ENCODE measurements at places on chromosomes 7 and 10. TPM values are rescaled to one million over a fixed set of nuclear protein-coding genes. Genes with fewer than 3 reads are reported as not detected.

DNA sequence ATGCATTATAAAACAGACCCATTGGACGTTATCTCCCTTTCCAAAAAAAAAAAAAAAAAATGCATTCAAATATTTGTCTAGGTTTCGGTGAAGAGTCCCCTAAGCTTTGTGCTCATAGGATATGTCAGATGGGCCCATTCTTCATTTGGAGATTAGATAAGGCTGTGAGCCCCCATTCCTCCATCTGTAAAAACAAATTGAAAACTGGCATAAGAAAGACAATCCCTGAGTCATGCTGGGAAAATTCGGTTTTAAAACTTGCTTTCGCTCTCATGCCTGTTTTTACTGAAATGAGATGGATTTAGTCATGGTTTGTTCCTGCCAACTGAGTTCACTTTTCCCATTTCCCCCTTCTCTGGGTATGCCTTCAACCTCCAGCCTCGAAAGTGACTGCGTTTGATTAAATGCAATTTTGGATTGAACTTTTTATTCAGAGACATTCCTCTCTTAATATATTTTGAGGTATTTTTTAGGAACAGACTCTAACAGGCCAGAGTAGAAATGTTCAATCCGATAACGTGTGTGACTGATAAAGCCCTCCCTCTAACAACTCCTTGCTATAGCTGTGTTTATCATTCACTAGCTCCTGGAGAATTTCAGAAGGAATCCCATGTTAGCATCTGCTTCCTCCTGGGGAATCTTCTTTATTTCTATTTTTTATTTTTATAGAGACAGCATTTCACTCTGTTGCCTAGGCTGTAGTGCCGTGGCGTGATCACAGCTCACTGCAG, 190.9 kb upstream of the LYZL2 start:
- DNase-seq = peak; percentile 49

The SPDYE11 gene
- not detected for total RNA-seq

The SPDYE5 gene
- 0.35 TPM for total RNA-seq

- DNase-seq = no peak
These were observed 10.4 kb upstream of the CLCN1 start for GRCh38 chr7:143305423-143306070.

- no peak for DNase-seq
These were observed 132.6 kb downstream of the DNAJB6 start for GRCh38 chr7:157469181-157470016.

The CHAT gene
- total RNA-seq = not detected

DNA sequence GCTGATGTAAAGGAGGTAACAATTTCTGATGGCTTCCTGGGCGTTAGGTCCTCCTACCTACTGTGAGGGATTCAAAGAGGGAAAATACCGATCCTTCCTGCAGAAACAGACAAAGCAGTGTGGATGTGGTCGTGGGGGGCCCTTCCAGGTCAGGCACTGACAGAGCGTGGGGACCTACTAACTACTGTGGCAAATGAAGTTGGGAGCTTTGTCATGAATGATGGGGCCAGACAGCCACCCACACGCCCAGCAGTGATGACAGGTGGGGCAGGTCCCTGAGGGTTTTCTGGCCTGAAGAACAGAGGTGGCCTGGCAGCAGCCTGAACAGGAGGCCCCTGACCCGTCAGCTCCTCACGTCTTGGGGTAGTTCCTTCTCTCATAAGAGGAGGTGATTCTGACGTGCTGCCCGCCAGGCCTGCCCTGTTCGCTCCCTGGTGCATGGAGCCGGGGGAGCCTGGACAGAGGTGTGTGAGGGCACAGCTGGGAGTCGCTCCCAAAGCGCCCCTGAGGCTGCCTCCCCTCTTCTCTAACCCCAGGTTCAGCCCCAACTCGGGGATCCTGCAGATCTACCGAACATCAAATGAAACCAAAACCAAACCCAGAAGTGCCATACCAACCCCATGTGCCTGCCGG, 4.2 kb downstream of the ATP6V0E2 start:
- DNase-seq = no peak

DNA sequence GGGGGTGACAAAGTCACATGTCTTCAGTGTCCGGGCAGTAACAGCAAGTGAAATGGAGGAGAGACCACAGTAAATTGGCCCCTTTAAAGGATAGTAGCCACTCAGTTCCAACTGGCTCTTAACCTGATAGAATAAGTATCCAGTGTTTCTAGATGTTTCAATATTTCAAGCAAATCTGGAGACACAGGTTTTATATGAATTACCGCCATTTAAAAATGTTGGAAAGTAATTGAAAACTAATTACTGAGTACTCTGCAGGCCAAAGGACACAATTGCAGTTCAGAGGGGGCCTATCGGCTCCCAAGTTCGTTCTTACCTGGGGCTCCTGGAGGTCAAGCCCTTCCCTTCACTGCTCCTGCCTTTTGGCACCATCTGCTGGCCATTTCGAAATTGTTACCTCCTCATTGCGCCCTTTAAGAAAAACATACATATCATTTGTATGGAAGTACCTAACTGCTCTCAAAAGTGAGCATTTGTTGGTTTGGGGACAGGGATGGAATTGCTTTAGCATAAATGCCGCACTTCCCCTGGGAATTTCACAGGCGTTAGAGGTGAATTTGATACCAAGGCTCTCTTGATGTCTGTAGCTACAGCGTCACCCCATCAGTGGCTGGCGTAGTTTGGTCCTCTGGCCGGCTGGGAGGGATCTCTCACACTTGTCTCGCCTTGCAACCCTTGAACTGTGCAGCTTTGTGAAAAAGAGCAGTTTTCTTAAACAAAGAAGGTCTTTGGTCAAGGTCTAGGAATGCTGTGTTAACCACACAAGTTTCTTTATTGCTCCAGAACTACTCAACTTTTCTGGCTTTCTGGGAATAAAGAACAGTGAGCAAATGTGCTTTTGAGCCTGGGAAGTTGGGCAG, 220.0 kb downstream of the ARHGAP21 start:
- DNase-seq = peak; percentile 61

The OR2A42 gene
- total RNA-seq = 0.15 TPM

- peak; percentile 26 for DNase-seq
These were observed 808.5 kb downstream of the PHTF2 start for GRCh38 chr7:78607099-78607498.

GRCh38 chr7:151424799-151425198, 15.0 kb upstream of the WDR86 start:
- no peak for DNase-seq

DNA sequence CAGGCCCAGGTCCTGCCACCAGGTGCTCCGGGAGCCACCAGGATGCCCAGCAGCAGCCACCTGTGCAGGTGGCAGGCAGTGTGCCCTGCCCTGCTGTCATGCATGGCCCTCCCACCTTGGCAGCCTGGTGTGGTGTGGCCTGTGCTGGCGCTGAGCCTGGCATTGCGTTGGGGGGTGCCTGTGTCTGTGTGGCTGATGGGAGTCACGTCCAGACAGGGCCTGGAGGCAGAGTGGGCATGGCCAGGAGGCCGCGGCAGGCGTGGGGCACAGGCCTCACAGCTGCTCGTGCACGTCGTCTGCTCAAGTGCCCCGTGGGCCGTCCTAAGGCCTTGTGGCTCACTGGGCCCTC, 8.7 kb downstream of the TTYH3 start:
- peak; percentile 36 for DNase-seq

- no peak for DNase-seq
These were observed 10.8 kb upstream of the CLDN4 start for GRCh38 chr7:73820013-73820412.

DNA sequence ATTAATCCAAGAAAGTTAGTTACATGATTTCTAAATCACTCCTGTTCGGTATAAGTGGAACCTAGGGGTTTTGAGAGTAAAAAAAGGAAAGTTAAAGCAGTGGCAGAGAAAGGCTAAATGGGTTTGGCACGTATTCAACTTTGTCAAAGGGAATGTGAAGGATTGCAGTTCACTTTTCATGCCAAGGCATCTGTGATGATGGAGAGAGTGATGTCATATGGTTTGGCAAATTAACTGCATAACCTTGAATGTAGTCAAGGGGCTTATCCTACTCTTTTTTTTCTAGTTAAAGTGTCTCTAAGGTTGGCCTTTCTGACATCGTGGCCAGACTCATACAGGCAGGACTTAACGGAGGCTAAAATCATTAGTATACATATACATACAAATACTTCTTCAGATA, 277.8 kb downstream of the EXOC4 start:
- DNase-seq = peak; percentile 69

GRCh38 chr10:127909716-127910463, 3.0 kb downstream of the PTPRE start:
- DNase-seq = no peak

- peak; percentile 60 for DNase-seq
These were observed 88.7 kb downstream of the UBE2H start for GRCh38 chr7:129864042-129864441.

The SPDYE8 gene
- not detected for total RNA-seq

DNA sequence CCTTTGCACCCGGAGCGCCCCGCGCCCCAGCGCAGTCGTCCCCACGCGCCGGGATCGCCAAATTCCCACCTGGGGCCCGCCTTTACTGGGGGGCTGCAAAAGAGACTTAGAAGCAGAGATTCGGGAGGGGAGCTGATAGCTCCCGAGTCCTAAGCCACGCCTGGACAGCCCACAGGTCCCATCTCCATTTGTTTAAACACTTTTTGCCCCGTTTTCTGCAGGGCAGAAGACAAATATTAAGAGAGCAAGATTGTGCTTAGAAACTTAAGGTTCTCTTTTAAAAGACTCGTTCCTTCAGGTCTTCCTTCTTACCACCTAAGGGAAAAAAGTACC, 299.1 kb upstream of the NFE2L3 start:
- DNase-seq = no peak

GRCh38 chr10:128908099-128908498, 558.9 kb upstream of the MGMT start:
- no peak for DNase-seq

- DNase-seq = peak; percentile 91
These were observed 179.9 kb upstream of the PRKCQ start for GRCh38 chr10:6759961-6760360.

- DNase-seq = peak; percentile 21
These were observed 186.1 kb upstream of the KAT6B start for GRCh38 chr10:74640134-74640921.

DNA sequence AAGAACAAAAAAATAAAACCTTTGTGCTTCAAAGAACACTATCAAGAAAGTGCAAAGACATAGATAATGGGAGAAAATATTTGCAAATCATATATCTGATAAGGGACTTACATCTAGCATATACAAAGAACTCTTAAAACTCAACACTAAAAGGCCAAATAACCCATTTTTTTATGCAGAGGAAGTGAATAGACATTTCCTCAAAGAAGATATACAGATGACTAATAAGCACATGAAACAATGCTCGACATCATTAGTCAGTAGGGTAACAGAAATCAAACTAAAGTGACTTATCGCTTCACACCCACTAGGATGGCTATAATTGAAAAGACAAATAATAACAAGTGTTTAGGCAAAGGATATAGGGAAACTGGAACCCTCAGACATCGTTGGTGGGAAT, 78.0 kb downstream of the MALSU1 start:
- DNase-seq = peak; percentile 75

DNA sequence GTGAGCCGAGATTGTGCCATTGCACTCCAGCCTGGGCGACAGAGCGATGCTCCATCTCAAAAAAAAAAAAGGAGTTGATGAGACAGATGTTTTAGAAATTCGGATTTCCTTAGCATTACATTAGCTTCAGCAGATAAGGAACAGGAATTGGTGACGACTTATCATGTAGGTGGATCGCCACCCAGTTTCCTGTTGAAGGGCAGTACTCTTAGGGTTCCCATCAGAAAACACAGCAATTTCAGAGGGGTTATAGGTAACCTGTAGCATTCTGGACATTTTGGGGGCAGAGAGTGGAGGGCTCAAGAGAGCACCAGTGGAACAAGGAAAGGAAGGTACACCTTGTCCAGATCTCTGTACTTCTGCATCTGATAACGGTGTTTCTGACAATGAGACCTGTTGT, 146.4 kb upstream of the NOBOX start:
- DNase-seq = no peak

All from renal cortical epithelial cell (primary cell).